ENCODE measurements at places on chromosomes 5 and 9.

- no peak for ATAC-seq
Measured at GRCh38 chr9:81789721-81790120, 100.4 kb upstream of the TLE1 start.

- no peak for ATAC-seq
Measured at GRCh38 chr5:131230406-131230805, 33.4 kb upstream of the CDC42SE2 start.

- ATAC-seq, result no peak
Measured at GRCh38 chr9:112520656-112521055, 34.0 kb downstream of the KIAA1958 start.

- ATAC-seq, result no peak
Measured at GRCh38 chr5:167953151-167953798, 338.2 kb upstream of the WWC1 start.

- ATAC-seq, result no peak
Measured at GRCh38 chr5:128212191-128212806, 128.7 kb downstream of the SLC12A2 start.

DNA sequence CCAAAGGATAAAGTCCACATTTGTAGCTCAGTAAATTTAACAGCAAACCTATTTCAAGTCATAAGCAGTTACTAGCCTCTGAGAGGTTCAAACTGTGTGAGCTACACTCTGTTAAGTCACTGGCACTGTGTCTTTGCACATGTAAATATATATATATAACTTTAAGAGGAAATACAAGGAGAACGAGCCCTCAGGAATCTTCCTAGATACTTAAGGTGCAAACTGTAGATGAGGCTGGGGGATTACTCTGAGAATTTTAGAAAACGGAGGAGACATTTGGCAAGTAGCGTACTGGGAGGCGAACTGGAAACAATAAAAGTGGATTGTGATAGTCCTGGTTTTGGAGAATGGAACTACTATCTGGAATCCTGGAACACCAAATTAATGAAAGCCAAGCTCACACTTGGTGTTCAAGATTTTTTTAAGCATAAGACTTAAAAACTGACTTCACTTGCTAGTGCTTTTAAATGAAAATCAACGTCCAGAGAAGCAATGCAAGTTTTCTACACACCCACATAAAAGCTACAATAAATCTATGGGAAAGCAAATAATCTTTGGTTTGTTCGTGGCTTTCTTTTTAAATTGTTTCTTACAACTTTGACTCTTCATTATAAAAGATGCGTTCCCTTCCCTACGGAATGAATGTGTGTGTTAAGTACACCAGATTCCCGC is 1057.0 kb upstream of the DMAC1 start:
- ATAC-seq, result no peak

DNA sequence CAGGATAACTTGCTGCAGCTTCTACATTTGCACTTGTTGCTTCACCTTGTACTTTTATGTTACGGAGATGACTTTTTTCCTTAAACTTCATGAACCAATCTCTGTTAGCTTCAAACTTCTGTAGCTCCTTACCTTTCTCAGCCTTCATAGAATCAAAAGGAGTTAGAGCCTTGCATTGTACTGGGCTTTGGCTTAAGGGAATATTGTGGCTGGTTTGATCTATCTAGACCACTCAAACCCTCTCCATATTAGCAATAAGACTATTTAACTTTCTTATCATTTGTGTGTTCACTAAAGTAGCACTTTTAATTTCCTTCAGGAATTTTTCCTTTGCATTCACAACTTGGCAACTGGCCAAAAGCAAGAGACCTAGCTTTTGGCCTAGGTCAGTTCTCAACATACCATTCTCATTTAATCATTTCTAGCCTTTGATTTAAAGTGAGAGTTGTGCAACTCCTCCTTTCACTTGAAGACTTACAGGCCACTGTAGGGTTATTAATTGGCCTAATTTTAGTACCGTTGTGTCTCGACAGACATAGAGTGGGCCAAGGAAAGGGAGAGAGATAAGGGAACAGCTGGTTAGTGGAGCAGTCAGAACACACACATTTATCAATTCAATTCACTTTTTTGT is 63.7 kb downstream of the SHOC1 start:
- ATAC-seq, result no peak

GRCh38 chr5:61330341-61330844 is 1.7 kb upstream of the ZSWIM6 start:
- no peak for ATAC-seq

DNA sequence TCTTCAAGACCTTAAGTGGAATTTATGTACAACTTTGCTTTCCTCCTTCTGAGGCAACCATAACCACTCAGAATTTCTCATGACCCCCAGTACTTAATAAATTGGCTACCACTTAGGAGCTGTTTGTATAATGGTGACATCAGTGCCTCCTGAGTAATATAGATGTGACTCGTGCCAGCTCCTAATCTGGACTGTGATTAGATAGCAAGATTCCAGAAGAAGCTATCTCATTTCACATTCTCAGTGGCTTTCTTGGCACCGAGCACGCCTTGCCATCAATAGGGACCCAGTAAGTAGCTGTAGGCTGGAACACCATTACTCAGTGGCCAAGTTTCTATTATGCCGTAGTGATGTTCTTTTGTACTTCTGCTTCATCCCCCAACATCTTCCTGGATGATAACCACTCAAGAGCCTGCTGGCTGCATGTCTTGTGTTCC is 228.8 kb downstream of the CD180 start:
- no peak for ATAC-seq

DNA sequence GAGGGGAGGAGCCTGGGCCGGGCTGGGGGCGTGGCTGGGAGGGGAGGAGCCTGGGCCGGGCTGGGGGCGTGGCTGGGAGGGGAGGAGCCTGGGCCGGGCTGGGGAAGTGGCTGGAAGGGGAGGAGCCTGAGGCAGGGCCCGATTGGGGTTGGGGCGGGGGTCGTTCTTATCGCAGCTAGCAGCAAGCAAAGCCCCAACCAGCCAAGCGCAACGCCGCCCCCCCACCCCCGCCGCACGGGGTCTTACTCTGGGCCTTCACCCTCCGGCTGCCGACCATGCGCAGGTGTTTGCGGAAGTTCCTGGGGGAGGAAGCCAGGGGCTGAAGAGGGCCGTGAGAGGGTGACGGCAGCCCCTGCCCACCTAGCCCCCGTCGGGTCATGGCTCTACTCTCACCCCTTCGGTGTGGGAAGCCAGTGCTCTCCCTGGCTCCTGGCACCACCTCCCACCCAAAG is 5.0 kb downstream of the NSMF start:
- ATAC-seq, result peak; percentile 32

DNA sequence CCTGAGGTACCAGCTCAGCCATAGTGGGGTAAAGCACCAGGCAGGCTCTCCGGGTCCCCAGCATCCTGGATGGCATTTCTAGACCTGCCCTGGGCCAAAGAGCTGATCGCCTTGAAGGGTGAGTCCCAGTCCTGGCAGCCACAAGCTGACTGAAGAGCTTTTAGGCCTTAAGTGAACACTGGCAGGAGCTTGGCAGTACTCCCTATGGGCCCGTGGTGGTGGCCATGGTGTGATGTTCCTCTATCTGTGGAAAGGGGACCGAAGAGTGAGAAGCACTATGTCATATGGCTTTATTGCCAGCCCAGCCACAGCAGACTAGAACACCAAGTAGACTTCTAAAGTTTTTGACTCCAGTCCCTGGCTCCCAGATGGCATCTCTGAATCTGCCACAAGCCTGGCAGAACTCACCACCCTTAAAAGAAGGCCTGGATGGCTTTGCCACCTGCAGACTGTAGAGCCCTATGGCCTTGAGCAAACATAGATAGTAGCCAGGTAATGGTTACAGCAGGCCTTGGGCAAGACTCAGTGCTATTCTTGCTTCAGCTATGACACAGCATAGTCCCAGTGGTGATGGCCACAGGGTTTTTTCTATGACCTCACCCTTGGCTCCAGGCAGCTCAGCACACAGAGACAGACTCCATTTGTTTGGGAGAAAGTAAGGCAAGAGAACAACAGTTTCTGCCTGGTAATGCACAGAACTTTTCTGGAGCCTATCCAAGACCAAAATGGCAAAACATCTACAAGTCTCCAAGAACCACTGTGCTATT is 801.5 kb upstream of the DMAC1 start:
- ATAC-seq, result no peak

GRCh38 chr5:914612-915011 is 21.9 kb downstream of the TRIP13 start:
- ATAC-seq, result no peak

- peak; percentile 86 for ATAC-seq
Measured at GRCh38 chr9:74887041-74887980, at the start of gene TRPM6. TSS of gene TRPM6 (minus strand) at chr9:74887921. CDS start at chr9:74887856, 65 bp downstream.

DNA sequence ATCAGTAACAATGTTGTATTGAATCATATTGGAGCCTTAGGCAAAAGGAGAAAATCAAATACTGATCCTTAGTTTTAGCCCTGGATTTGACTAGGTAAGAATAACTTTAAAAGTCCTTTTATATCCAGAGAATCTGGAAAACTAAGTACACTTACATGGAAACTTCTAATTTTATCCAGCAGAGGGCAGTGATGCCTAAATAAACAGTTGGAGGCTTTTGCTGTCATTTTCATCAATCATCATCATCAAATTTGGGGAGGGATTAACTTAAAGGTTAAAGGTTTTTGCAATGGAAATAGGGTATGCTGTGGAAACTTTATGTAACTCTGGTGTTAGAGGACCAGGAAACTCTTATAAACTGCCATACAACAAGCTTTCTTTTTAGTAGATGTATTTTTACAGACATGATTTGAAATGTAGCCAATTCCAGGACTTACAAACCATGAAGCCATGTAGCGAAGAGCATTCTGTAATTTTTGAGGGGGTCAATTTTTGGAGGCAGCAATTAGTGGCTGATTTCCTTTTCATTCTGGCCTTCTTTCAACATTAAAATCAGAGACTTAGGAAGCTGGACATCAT is 112.7 kb downstream of the OSTF1 start:
- ATAC-seq, result no peak

DNA sequence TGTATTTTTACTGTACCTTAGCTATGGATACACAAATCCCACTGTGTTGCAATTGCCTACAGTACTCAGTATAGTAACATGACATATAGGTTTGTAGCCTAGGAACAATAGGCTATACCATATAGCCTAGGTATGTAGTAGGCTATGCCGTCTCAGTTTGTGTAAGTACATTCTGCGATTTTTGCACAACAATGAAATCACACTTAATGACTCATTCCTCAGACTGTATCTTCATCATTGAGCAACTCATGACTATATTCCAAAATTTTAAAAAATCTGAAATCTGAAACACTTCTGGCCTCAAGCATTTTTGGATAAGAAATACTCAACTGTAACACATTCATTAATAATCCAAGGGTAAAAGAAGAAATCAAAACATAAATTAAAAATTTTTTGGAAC is 666.8 kb upstream of the GRAMD2B start:
- ATAC-seq, result no peak

DNA sequence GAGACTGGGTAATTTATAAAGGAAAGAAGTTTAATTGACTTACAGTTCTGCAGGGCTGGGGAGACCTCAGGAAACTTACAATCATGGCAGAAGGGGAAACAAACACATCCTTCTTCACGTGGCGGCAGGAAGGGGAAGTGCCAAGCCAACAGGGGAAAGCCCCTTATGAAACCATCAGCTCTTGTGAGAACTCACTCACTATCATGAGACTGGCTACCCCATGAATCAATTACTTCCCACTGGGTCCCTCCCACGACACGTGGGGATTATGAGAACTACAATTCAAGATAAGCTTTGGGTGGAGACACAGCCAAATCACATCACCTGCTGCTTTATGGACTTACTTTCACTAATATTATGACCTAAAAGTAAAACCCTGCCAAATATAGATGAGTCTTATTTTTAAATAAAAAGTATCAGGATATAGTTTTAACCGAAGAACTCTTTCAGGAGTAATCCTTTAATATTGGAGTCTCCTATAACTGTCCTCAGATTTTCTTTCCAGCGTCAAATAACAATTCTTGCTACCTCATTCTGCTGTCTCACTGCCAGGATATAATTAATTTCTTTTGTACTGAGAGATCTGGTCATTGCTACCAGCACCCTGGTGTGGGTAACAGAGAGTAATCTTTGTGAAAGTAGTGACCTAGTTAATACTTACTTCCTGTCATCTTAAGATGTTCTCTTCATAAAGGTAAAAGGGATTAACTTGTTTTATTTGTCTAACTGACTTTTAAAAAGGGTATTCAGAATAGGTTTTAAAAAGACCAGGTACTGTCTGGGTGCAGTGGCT is 68.6 kb downstream of the NLN start:
- ATAC-seq, result no peak

GRCh38 chr9:93098236-93098946 is 2.4 kb downstream of the CARD19 start:
- ATAC-seq, result peak; percentile 55

- ATAC-seq, result no peak
Measured at GRCh38 chr5:69432412-69433206, 17.7 kb downstream of the MARVELD2 start.

DNA sequence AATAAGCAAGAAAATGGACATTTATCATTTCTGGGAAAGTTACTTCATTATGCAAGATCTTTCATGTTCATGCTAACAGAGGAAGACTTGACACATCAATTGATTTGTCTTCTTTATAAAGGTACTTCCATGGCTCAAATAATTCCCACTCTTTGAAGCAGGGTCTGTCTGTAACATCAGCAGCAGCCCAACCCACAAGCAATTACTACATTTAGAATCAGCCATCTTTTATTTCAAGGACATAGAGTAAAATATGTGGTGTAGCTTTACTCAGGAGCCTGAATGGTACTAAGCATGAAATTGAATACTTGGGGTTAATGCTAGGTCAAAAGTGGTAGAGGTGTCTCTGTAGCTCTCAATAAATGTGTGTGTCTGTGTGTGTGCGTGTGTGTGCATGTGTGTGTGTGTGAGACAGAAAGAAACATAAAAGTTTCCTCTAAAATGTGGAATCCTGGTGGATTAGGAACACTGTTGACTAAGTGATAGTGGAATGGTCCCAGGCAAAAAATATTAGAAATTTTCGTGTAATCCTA is 581.1 kb downstream of the CAAP1 start:
- no peak for ATAC-seq

- no peak for ATAC-seq
Measured at GRCh38 chr5:1934056-1934394, 51.3 kb upstream of the IRX4 start.

- ATAC-seq, result no peak
Measured at GRCh38 chr5:175021841-175022625, 297.7 kb downstream of the MSX2 start.

GRCh38 chr5:1324301-1324700 is 20.6 kb downstream of the CLPTM1L start:
- no peak for ATAC-seq

DNA sequence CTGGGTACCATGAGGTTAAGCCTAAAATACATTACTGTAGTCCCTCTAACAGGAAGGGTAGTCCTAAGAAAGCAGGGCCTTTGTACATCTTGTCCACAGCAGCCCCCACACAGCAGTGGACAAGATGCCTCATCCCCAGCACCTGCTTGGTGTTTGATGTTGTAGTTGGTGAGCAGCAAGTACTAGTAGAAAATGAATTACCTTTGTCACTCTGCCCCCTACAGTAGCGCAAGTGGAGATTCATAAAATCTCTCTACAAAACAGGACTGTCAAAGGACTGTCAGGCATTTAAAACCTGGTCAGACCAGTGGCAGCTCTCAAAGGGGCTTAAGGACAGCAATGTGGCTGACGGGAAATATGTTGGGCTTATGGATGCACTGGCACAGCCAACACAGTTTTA is 122.5 kb downstream of the TMEM174 start:
- no peak for ATAC-seq

Measured in gastroesophageal sphincter (tissue), 4 donors.